Cerebellar nuclear complex (tissue), 1 donor: ENCODE measurements at places on chromosomes 3 and 15.

DNA sequence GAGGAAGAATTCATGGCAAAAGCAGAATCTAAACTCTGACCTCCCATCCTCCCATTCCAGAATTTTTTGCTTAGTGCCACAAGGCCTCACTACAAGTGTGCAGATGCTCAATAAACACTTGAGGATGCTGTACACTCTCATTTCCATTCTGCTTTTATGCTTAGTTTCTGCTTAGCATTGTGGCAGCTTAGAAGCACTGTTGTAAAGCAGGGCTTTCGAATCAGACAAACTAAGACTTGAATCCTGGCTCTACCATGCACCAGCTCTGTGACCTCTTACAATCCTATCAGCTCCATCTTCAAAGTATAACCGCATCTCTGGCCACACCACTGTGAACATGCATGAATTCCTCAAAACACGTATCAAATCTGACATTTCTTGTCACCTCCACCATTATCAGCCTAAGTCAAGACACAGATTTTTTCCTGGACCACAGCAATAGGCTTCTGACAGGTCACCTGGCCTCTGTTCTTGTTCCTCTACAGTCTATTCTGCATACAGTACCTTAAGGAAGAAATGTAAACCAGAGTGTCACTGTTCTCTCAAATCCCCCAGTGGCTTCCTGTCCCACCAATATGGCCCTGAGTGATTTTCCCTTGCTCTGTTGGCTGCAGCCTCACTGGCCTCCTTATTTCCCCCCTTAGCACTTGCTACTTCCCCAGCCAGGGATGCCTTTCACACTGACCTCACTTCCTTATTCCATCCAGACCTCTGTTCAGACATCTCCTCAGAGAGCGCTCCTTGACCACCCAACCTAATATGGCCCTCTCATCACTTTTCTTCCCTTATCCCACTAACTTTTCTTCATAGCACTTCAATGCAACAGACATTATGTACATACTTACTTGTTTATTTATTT, 8.1 kb upstream of the PHC3 start:
- DNase-seq: no peak

GRCh38 chr3:50971487-50971924, 296.8 kb downstream of the DOCK3 start:
- DNase-seq: no peak

DNA sequence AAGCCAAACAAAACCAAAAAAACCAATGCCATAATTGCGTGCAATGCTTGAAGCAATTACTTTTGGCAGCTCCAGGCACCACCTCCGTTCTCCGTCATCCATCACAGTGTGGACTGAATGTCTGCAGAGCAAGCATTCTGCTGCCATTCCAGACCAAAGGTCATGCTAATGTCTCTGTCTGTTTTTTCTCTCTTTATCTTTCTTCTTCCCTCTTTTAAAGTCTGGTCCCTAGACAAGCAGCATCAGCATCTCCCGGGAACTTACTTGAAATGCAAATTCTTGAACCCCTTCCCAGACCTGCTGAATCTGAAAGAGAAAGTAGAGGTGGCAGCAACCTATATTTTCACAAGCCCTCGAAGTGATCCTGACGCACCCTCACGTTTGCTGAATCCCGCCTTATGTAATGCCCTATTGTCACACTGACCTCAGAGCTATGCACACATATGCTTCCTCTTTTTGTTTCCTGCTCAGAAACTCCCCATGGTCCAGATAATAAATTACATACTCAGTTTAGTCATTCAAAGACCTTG, 297.3 kb upstream of the PROK2 start:
- DNase-seq: no peak

- no peak for DNase-seq
Measured at GRCh38 chr3:140972833-140973232, 31.2 kb downstream of the SLC25A36 start.

- DNase-seq: no peak
Measured at GRCh38 chr15:80660119-80660518, 35.0 kb upstream of the ABHD17C start.
